Activated CD8-positive, alpha-beta memory T cell treated with anti-CD3 and anti-CD28 coated beads, Interleukin-2, amount 50 U/mL, for 48 hours (primary cell): ENCODE measurements at places on chromosomes 7 and 10.

GRCh38 chr10:98446151-98446660 is 529 bp downstream of the HPS1 start:
- DNase-seq, result peak; percentile 81

DNA sequence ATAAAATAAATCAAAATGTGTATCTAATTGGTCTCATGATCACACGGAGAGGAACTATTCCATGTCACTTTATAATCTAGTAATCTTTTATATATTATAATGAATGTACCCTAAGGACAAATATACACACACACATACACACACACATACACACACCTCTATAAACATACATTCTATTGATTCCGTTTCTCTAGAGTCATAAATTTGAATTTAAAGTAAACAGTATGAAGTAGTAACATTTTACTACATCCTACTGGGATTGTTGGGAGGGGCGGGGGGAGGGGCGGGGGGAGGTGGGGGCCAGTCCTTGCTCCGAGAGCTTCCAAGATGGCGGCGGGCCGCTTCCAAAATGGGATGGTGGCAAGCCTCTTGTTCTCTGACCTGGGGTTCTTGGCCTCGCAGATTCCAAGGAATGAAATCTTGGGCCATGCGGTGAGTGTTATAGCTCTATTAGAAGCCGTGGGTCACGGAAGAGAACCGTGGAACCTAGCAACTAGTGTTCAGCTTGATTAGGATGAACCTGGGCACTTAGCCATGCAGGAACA is 143.2 kb downstream of the REEP3 start:
- no peak for DNase-seq

DNA sequence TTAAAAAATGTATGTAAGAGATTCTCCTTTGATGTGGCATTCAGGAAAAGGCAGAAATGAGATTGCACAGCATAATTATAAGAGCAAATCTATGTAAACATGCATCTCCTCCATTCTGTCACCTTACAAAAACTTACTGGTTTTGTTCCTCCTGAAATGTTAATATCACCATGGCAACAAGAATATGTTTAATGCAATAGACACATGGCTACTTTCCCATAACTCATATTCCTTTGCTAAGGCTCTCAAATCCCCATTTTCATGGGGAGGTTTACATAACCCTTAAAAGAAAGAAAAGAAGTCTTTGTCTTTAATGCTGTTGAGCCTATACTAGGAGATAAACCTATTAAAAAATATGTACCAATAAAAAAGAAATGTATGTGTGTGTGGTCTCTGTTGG is 136.2 kb downstream of the ANK3 start:
- no peak for DNase-seq

DNA sequence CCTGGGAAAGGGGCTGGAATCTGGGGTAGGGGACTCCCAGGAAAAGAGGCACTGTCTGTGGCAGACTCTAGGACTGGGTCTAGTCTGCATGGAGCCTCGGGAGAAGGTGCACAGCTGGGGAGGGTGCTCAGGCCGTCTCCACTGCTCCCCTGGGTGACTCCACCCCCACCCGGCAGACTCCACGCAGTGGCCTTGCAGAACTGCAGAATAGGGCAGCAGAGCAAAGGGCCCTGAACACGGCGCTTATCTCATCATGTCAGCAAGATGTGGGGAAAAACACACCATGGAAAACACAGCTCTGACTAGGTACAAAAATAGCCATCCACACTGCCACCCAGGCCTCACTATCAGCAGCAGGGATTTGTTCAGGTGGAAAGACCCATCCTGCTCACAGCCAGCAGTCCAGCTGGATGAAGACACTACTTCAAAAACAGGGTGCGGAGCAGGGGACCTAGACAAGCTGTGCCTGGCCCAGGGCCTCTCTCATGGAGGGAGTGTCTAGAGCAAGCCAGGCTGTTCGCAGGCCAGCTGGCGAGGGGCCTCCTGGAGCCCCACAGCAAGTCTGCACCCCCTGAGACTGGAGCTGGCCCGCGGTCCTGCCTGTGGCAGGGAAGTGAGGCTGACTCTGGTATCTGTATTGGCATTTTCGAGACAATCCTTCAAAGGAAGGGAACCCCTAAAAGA is 11.7 kb downstream of the MAT1A start:
- no peak for DNase-seq

- DNase-seq, result no peak
Observed at GRCh38 chr7:133652547-133652946, 399.7 kb downstream of the EXOC4 start.

DNA sequence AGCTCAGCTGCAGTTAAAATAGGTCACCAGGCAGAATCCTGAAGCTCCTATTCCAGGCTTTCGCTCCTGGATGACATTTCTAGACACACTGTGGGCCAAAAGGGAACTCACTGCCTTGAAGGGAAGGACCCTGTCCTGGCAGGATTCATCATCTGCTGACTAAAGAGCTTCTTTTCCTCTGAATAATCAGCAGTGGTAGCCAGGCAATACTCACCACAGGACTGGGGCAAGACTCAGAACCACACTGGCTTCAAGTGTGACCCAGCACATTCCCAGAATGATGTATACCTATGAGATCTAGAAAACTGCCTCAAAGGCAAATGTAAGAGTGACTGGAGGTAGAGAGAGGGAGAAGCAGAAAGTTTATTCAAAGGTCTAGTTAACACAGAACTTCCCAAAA is 29.5 kb upstream of the EBF3 start:
- DNase-seq, result no peak

DNA sequence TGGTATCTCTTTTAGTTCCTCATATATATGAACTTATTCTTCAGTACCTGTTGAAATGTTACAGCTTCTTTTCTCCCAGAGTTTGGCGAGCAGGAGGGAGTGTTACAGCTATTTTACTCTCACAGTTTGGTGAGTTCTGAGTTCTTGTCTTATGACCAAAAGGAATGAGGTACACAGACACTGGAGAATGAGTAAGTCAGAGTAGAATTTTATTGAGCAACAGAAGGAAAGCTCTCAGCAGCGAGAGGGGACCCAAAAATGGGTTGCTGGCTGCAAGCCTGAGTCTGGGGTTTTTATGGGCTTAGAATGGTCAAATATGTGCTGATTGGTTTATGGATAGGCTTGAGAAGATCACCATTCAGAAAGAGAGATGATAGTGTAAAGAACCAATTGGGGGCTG is 175.2 kb downstream of the CDK14 start:
- DNase-seq, result no peak

DNA sequence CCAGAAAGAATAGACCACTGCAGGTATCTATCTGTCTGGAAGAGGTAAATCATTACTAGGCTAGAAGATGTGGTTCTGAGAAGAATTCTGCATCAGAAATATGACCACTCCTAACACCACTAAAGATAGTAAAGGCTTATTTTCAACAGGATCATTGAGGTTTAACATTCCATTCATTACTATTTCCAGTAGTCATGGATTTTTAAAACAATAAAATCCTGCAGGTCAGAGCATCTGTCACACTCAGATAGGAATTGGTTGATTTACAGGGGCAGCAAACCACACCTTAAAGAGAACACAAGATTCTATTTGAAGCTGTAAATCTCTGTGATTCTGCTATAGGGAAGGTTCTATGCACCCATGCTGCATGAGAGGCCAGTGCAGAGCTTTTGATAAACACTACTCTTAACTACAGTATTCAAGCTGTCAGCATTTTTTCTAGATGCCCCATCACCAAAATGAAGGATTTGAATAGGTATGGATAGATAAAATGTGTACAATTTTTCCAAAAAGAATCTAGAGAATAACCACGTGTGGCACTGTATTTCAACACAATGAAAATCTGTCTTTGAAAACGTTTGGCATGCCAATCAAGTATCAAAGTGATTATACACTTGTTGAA is 14.6 kb downstream of the LRRC17 start:
- DNase-seq, result no peak

DNA sequence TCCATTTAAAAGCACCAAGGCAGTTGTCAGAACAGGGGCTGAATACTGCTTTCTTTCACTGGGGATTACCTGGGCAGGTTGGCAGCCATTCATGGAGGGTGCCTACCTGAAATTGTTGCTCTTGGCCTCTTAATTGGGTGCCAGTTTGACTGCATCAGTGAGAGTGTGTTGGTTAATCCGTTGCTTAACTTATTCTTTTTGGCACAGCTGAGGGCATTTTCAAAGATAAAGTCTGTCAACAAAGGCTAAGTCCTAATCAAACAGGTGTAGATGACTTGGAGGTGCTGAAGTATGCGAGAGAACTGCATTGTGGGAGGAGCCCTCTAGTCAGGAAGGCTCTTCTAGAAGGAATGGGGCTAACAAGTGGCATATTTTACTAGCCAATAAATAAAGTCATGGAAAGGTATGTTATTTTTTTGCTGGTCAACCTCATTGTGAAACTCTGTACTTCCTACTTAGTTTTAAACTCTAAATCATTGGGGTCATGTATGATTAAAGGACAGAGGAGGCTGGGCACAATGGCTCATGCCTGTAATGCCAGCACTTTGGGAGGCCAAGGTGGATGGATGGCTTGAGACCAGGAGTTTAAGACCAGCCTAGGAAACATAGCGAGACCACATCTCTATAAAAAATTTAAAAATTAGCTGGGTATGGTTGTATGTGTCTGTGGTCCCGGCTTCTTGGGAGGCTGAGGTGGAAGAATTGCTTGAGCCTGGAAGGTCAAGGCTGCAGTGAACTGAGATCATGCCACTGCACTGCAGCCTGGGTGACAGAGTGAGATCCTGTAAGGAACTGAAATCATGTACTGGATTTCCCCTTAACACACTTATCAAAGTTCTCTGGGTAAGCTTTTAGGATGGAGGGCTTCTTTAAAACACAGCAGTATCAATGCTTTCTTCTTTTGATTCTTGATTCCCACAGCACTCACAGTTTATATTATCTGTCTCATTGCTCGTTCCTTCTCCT is 134.1 kb downstream of the LRMDA start:
- DNase-seq, result no peak
